Activated effector memory CD4-positive, alpha-beta T cell treated with Interleukin-2 at 50 U/mL for 16 hours (primary cell): ENCODE measurements at places on chromosomes 11 and 22.

- no peak for DNase-seq
Measured at GRCh38 chr11:31809857-31810778, 1.0 kb downstream of the PAX6 start.

DNA sequence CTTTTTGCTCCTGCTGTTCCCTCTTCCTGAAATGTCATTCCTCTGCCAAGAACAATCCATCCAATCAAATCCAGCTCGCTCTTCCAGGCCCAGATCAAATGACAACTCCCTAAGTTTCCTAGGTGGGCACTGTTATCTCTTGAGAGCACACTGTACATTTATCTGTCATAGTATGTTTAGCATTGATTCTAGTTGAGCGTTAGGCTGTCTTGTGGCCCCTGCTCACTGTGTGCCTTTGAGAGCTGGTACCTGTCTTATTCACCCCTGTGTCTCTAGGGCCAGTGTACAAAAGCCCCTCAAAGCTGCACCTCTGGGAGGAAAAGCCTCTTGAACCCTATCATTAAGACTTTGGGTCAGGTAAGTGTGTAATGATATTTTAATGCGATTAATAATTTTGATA, 7.1 kb upstream of the LMO2 start:
- DNase-seq = no peak

- DNase-seq = no peak
Measured at GRCh38 chr22:28773461-28773867, 969 bp downstream of the CCDC117 start.

GRCh38 chr11:109033627-109034338, 368.9 kb downstream of the DDX10 start:
- DNase-seq = no peak

DNA sequence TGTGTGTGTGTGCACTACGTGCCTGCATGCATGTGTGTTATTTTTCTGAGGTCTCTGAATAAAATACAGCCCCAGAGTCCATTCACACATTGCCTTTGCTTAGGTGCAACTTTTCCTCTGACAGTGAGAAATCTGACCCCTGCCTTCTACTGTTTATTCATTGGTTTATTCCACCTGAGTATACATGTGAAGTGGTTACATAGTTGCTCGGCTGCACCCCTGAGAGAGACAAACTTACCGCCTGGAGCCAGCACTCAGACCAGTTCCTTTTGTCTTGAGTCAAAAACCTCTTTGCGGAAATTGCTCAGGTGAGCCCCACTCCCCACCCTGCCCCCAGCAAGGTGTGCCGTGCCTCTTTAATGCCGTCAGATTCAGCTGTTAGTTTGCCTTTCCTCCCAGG, 363.6 kb downstream of the BRD1 start:
- DNase-seq = no peak

GRCh38 chr11:70538641-70539359, 140.5 kb downstream of the CTTN start:
- DNase-seq = no peak

DNA sequence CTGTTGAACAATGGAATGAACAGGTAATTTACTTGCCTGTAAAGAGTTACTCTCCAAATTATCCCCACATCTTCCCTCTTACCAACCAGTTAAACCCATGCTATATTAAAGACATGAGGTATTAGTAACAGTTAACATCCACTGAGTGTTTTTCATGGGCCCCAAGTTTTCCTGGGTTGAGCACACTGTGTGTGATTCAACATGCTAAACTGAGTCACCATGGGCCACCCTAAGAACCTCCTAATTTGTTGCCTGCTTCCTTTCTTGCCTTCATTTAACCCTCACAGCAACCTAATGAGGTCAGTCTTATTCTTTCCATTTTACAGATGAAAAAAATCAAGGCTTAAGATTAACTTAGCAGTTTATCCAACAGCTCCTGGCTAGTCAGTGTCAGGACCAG, 51.0 kb downstream of the GALNT18 start:
- DNase-seq = no peak

DNA sequence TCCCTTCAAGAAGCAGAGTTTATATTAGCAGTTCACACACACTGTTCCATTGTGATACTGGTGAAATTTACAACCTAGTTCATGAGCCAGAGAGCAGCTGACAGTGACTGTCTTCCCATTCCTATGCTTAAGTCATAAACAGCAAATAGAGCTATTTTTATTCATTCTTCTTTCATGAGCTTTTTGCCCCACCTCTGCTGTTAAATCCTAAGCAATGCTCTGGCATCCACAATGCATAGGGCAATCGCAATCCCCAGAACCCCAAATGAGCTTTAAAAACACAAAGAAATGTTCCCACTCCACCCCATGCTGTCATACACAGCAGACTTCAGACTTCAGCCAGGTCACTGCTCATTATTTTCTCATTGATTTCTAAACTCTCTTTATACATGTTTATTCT, 307.5 kb downstream of the ETS1 start:
- DNase-seq = no peak

DNA sequence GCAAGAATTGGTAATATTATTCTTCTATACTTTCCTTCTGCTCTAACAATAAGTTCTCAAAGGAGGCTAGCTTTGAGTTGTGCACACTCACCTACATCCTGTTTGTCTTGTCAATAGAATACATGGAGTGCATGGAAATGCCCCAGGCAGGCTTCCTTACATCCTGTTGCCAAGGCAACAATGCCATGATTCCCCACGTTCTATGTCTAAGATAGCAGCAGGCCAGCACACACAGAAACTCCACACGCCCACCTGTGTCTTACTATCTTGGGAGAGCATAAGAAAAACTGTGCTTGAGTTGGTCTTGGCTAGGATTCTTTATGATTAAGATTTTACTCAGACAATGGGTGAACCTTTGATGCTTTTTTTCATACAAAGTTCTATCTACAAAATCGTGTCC, 379.2 kb downstream of the AASDHPPT start:
- no peak for DNase-seq

DNA sequence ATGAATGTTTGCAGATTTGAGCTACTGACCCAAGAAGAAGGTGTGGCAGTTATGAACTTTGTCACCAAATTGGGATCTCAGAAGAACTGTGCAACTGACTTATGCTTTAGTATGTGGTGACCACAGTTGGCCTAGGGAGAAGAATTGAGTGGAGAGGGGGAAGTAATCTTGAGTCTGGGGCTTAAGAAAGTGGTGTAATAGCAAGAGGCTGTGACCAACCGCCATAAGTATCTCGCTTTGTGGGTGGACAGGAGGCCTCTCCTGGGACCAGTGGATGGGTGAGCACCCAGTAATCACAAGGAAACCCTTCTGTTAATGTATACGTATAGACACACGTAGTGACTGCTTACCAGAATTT, 12.7 kb upstream of the IL10RA start:
- DNase-seq = no peak

- DNase-seq = no peak
Measured at GRCh38 chr11:92342886-92343285, 118.3 kb downstream of the FAT3 start.

DNA sequence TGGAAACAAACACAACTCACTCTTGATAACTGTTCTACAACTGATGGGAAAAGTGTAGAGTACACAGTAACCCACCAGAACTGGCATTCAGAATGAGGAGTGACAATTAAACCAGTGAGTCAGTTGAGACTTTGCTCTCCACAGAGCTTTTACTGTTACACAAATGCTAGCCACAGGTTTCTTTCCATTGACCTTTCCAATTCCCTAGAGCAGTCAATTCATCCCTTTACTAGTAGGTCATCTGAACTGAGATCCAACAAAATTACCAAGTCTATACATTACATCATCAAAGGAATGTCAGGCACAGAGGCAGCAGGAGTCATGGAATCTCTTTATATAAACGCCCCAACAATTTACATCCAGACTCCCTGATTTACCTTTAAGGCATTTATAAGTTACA, 65.9 kb downstream of the PHF21A start:
- no peak for DNase-seq

DNA sequence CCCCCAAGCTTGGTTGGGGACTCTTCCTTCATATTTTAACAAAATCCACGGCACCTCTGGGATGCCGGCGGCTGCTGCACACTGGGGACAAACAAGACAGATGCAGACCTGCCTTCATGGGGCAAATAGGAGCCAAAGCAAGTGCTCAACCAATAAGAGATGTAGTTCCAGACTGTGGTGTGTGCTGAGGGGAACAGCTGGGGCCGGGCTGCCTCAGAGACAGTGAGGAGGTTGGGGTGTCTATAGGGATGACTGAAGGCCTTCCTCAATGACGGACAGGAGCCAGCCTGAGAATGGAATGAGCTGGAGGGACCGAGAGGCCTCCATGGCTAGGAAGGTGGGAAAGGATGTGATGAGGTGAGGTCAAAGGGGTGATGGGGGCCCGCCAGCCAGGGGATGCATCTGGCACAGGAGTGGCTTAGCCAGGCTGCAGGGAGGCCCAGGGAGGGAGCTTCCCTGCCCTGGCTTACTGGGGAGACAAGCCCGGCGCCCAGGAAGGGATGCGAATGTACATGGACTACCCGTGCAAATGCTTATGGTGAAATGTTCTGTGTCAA, 10.3 kb upstream of the CTSD start:
- DNase-seq = no peak

GRCh38 chr11:48095779-48096470, 115.6 kb downstream of the PTPRJ start:
- DNase-seq = no peak

DNA sequence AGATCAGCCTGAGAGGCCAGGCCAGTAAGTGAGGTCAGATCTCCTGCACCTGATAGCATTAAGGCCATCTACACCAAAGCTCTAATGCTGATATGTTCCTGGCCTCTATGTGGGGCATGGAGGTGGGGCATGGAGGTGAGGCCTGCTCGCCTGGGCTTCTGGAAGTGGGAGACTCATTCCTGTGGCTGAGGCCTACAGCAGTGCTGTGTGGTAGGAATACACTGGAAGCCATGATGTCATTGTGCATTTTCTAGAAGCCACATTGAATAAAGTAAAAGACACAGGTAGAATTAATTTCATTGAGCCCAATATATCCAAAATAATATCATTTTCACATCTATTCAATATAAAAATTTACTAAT, 2.7 kb downstream of the PNPLA3 start:
- no peak for DNase-seq

GRCh38 chr22:47168900-47169800, 406.7 kb downstream of the TBC1D22A start:
- DNase-seq = no peak

GRCh38 chr11:2728663-2729332, 29.0 kb upstream of the KCNQ1OT1 start:
- no peak for DNase-seq

GRCh38 chr22:37154925-37155712, 5.4 kb upstream of the IL2RB start:
- DNase-seq = no peak

GRCh38 chr11:17839450-17839849, 104.9 kb downstream of the KCNC1 start:
- no peak for DNase-seq

DNA sequence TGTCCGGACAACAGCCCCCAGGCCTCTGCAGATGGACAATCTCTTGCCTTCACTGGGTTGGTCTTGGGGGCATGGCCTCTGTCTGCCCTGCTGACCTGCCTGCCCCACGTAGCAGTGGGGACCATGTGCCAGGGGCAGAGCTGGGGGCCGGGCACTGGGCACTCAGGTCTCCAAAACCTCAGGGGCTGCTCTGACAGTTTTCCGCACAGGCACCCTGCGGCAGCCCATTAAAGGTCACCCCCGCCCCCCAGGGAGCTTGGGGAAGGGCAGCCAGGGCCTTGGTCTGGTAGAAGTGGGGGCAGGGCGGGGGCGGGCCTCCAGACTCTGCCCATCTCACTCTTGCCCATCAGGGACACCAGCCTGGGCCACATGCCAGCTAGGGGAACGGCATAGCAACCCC, 49.9 kb downstream of the WNT7B start:
- no peak for DNase-seq

- no peak for DNase-seq
Measured at GRCh38 chr11:57368106-57368844, 12.7 kb downstream of the PRG3 start.
